ENCODE measurements at places on chromosomes 5 and 9. TPM values are rescaled to one million over a fixed set of nuclear protein-coding genes. Genes with fewer than 3 reads are reported as not detected.

DNA sequence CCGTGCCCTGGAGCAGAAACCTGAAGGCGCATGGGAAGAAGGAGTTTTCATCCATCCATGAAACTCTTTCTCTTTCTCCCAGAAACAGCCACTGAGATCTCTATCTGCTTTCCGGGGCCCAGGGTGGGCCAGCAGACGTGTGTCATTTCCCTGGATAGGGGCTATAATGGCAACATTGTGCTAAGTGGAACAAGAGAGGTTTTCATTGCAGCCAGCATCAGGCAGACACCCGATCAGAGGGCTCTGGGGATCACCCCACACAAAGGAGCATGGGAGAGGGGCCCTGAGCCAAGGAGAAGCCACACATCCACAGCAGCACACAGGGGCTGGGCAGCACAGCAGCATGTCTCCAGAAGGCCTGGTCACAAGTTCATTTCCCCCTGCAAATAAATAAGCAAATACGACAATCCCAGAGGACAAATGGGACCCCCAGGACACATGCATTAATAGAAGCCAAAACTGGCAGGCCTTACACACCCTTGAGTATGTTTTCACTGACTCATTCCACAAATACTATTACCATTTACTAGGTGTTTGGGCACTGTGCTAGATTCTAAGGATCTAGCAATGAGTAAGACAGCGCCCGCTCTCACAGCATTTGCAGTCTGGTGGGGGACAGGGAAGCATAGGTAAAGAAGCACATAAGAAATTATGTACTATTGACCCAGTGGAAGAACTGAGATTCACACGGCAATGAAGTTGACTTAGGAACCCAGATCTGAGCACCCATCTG is 4.3 kb upstream of the AFAP1L1 start:
- DNase-seq: peak; percentile 11

DNA sequence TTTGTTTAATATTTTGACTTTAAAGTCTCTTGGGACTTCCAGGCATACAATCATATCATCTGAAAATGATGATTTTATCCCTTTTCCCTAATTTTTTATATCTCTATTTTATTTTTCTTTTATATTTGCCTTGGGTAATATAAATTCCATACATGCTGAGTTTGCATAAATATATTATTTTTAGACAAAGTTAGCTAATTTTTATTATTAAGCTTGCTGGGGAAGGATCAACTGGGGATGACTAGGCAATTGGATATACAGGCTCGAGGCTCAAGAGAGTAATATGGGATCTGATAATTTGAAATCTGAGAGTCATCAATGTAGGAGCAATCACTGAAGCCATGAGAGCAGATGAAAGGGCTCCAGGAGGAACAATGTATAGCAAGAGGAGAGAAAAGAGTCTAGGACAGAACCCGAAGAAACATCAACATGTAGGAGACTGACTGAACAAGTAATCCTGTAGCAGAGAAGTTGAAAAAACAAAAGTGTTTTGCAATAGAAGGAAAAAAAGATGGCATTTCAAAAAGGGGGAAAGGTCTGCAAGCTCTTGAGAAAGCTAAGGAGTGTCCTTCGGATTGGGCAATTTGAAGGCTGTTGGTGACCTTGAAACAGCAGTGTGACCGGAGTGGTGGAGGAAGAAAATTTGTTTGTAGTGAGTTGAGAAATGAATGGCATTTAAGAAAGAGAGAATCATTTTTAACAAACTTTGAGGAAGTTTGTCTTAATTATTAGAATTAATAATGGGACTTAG is 17.0 kb upstream of the RHOBTB3 start:
- DNase-seq: no peak

Gene CENPH
- total RNA-seq: 4.9 TPM

Gene FOXI1
- total RNA-seq: not detected

Gene PAEP
- total RNA-seq: 0.39 TPM

DNA sequence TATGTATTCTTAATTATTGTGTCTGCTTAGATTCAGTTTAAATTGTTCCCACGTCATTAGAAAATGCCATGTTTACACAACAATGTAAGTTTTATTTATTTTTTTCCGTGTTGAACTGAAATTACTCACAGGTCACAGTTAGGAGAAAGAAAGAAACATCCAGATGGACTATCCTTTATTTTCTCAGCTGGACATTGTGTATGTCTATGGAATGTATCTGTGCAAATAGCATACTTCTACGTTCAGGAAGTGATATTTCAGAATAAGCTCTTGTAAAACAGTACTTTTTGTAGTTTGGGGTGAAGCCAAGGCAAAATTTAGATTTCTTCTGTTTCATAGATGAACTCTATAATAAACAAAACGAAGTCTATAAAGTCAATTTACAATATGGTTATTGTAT is 249.0 kb upstream of the ZNF608 start:
- peak; percentile 39 for DNase-seq

DNA sequence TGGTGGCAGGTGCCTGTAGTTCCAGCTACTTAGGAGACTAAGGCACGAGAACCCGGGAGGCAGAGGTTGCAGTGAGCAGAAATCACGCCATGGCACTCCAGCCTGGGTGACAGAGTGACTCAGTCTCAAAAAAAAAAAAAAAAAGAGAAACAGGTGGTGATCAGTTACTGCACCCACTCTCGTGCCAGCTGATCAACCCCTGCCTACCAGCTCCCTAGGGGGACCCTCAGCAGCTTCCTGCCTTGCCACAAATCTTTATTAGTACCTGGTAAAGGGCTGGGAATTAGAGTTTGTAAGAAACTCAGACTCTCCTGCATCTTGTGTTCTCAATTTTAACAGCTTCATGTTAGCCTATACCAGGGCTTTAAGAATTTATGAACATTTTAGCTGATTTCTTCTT is 914.9 kb downstream of the EFNA5 start:
- DNase-seq: no peak

Gene NEURL1B
- 7.5 TPM for total RNA-seq

DNA sequence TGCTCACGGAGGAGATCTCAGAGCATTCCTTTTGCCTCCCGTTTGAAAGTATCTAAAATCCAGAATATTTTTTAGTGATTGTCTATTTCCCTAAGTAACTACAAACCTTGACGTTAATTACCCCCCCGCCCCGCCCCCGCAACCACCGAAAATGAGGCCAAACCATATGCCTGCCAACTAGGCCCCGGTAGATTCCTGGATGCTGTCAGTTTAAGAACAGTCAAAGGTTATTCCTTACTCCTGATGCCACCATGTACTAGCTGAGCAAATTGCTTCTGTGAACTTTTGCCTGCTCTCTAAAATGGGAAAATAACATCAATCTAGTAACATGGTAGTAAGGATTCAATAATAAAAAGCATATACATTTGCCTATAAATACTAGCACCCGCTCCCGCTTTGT is 244.8 kb downstream of the SAXO1 start:
- DNase-seq: no peak

Gene GFI1B
- total RNA-seq: not detected

DNA sequence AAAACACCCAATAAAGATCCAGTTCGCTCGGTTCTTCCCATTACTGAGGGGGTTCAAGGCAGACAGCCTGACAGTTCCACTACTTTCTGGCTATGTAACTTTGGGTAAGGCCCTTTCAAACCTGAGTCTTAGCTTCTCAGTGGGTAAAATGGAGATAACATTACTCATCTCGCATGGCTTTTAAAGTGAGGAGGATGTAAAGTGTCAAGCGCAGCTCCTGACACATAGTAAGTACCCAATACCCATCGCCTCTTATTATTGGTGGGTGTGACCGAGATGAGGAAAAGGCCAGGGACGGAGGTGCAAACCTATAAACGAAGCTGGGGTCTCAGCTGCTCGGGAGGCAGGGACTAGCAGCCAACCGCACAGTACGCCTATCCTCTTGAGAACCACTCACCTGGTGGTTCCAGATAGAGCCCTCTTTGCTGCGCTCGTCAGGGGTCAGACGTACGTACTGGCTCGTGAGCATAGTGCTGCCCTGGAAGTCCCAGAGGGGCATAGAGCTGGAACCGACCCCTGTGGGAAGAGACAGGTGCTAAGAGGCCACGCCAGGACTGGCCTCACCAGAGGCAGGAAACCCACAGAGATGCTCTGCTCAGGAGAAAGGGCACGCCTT is 584 bp downstream of the LMAN2 start:
- DNase-seq: no peak

GRCh38 chr9:86600291-86600690 is 246.1 kb upstream of the TUT7 start:
- peak; percentile 14 for DNase-seq

DNA sequence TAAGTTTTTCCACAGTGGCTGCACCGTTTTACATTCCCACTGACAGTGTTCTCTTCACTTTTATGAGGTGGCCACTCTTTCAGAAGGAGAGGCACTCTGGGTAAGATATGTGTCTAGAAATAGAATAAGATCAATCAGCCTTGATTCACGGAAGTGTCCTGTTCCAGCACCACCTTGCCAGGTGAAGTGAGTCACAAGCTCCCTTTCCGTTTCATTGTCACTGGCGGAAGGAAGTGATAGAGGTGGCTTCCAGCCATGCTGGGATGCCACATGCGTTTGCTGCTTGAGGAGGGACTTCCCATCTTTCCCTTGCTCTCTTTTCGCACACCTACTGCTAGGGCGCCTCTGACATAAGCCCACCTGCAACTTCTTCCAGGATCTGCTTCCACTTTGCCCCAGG is 217.1 kb downstream of the PIK3R1 start:
- no peak for DNase-seq

- DNase-seq: no peak
Measured at GRCh38 chr9:69834056-69834455, 13.4 kb downstream of the CFAP95 start.

DNA sequence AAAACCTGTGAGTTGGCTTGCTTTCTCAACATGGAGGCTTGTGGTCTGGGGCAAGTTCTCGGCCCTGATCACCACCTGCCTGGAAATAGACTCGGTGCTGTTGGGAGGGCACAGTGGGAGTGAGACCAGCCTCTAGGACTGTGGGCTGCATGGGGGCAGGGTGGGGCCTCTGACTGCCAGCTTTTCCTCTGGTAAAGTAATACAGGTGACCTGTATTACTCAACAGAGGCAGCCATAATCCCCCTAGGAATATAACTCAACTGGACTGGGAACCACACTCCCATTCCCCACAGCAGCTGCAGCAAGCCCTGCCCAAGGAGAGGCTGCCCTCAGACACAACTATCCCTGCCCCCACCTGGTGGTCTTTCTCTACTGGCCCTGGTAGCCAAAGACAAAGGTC is 72.8 kb downstream of the C9orf153 start:
- DNase-seq: no peak

DNA sequence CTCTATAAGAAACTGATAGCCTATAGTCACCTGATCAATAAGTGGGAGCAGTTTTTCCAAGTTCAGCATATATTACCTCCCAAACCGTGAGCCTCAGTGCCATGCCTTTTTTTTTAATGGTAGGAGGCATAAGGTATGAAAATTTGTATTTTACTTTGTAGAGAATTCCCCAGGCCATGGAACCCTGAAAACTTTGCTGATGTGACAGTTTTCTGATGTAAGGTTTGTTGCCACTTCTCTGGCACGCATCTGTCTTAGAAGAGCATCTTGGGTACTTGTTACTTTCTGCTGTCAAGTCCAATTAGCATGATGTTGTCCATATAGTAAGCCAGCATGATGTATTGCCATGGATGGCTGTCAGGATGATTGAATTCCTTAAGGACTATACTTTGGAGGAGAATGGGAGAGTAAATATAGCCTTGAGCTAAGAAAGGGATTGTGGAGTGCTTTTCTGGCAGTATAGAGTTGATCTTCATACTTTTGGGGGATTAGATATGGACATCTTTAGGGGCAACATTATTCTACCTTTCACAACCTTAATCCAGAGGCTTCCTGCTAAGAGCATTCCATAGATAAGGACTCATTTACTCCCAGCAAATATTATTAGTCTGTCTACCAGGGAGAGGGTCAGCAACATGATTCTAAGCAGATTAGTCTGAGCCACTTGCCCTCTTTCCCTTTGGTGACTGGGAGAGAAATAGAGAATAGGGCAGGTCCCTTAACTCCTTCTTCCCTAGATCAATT is 389.6 kb downstream of the YTHDC2 start:
- DNase-seq: no peak

- peak; percentile 82 for DNase-seq
Measured at GRCh38 chr9:21579247-21579671, 97.1 kb upstream of the IFNE start.

Gene ADAMTSL1
- 12.6 TPM for total RNA-seq

DNA sequence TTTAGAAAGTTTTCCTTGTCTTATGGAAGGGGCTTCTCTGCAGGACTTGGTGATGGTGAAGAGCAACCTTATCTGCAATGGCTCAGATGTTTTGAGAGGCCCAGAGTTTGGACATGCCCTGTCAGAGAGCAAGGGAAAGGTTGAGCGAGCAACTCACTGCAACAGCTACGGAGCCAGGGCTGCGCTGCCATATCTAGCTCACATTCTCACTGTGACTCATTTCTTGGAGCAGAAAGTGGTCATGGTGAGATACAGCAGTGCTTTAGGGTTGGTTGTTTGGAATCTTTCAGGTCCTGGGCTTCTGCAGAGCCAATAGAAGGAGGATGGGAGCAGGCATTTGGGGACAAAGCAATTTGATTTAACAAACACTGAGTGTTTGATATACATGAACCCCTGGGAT is 12.3 kb downstream of the GLRA1 start:
- peak; percentile 12 for DNase-seq

Gene CHSY3
- total RNA-seq: 11.9 TPM

DNA sequence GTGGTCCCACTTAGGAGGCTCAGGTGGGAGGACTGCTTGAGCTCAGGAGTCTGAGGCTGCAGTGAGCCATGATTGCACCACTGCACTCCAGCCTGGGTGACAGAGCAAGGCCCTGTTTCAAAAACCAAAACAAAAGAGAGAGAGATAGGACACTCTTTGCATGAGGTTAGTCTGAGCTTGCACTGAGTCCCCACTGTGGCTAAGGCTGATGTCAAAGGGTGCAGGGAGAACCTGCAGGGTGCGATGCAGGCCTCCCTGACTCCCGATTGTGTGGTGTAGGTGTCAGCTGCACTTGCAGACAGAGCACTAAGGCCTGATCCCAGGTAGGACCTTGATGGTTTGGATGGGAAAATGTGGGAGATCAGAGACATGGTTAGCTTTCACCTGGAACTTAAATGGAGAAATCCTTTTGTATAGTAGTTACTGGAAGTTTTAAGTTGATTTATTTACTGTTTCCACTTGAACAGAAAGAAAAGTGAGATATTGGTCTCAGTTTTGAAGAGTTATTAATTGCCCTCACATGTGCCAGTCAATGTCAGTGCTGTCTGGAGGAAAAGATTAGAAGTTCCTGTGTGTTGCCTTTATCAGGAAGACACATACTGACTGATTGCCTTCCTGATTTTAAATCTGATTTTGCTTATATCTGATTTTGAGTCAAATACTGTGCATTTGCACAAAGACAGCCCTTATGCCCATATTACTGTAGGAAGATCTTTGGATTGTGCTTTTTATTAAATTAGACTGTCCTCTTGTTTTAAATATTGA is 260.0 kb downstream of the MAST4 start:
- DNase-seq: no peak

All from astrocyte (in vitro differentiated cells and primary cell).